Forelimb muscle (tissue), 1 donor: ENCODE measurements at places on chromosomes 6 and 20. TPM values are rescaled to one million over a fixed set of nuclear protein-coding genes. Genes with fewer than 3 reads are reported as not detected.

- DNase-seq = no peak
Measured at GRCh38 chr6:23983735-23984134, 142.3 kb upstream of the NRSN1 start.

GRCh38 chr20:22232473-22232872 lies 351.9 kb downstream of the FOXA2 start:
- no peak for DNase-seq

- DNase-seq = no peak
Measured at GRCh38 chr20:57705127-57705899, 4.5 kb downstream of the PMEPA1 start.

GRCh38 chr6:132868057-132868456 lies 53.7 kb downstream of the RPS12 start:
- DNase-seq = no peak

DNA sequence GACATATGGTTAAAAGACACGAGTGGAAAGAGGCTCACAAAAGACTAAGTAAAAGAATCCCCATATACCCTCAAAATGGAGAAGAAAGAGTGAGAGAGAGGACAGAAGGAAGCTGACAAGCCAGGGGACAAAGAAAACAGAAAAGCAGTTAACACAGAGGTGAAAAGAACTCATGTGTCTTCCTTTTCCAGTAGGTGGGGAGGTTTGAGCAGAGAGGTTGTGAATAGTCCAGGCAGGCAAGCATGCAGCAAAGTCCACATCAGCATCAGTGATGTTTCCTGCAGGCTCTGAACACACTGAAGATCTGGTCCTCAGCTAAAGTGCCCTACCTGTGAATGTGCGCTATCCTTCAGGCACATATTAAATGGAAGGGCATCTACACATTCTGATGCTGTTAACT lies 196.5 kb upstream of the IRAK1BP1 start:
- no peak for DNase-seq

DNA sequence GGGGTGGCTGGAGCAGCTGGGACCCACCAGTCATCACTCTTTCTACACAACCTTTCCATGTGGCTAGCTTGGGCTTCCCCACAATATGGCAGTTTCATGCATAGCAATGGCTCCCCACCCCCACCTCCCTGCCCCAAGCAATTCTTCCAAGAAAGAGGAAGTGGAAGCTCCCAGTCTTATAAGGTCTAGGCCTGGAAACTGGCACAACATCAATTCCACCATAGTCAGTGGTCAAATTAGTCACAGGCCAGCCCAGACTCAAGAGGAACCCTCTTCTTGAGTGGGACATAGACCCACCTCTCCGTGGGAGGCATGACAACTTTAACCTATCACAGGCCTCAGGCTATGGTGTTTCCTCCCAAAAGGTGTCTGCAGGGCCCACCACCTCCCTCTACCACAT lies 17.7 kb downstream of the TGM6 start:
- no peak for DNase-seq

GRCh38 chr20:61520076-61520892 lies 268.2 kb downstream of the CDH4 start:
- DNase-seq = no peak

GRCh38 chr6:117227245-117227962 lies 38.0 kb upstream of the VGLL2 start:
- no peak for DNase-seq

DNA sequence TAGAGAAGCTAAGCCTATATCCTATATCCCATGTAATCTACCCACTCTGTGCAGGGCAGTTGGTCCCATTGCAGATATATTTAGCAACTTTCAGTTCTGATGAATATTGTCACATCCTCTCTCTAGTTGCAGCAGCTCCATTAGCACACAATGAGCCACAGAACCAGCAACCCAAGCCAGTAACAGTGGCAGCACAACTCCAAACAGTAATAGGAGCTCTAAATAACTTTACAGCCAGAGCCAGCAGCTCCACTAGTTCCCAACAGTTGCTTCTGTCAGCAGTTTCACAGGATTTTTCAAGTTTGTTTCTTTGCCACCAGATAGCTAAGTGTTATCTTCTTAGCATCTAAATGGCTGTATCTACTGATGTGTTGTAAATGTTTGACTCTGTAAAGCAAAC lies 490.8 kb downstream of the HTR1B start:
- no peak for DNase-seq

GRCh38 chr20:34977365-34978091 lies 21.9 kb downstream of the MYH7B start:
- no peak for DNase-seq

GRCh38 chr6:135519348-135519747 lies 21.8 kb upstream of the AHI1 start:
- no peak for DNase-seq

GRCh38 chr20:44683263-44684046 lies 31.7 kb upstream of the CCN5 start:
- DNase-seq = no peak

DNA sequence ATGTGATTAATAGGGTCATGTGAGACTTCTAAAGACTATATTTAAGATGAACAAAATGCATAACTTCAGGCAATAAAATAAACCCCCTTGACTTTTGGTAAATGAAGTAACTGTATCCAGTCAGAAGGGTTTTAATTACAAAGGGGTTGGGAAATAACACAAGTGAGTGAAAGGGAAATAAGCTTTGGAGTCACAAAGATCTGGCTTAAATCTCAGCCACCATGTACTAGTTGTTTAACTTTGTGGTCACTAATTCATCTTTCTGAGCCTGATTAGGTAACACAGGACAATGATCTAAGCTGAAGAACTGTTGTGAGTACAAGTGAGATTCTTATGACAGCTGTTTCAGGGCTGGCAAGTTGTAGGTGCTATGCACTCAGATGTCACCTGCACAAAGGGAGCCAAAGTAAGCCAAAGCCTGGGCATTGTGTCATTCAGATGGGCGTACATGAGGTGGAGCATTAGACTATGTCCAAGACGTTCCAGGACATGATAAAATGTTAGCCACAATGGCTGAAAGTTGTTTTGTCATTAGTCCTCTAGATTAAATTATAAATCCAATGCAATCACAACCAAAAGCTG lies 13.8 kb downstream of the TOMM34 start:
- no peak for DNase-seq

DNA sequence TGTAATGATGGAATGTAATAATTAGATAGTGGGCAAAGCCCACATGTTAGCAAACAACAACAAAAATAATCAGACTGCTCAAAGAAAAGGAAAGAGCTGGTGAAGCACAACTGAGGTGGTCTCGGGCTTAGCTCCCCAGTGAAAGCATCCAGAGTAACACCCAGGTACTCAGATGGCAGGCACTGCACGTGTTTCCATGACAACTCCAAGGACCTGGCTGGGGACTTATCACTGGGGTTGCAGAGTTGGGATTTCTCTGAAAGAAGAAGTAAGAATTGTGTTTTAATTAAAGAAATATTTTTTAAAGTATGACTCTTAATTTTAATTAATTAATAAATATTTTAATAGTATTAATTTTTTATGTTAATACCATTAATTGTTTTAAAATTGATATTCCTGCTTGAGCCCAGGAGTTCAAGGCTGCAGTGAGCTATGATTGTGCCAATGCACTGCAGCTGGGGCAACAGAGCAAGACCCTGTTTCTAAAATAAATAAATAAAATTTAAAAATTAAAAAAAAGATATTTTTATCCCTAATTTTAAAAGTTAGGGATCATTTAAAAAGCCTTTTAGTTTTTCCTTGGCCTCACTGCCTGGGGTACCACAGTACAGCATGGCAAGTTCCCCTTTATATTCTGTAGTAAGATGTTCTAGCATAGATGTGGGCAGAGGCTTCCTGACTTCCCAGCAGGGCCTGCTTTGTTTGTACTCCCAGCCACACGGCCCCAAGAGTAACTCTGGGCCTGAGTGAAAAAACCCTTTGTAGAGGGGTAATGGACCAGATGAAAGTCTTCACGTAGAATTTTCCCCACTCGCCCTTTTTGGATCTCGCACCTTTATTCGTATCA lies 42.2 kb upstream of the UST start:
- DNase-seq = no peak

GRCh38 chr6:44154067-44154466 lies 4.6 kb upstream of the CAPN11 start:
- DNase-seq = no peak

GRCh38 chr6:111353912-111354462 lies 129.0 kb downstream of the REV3L start:
- no peak for DNase-seq

DNA sequence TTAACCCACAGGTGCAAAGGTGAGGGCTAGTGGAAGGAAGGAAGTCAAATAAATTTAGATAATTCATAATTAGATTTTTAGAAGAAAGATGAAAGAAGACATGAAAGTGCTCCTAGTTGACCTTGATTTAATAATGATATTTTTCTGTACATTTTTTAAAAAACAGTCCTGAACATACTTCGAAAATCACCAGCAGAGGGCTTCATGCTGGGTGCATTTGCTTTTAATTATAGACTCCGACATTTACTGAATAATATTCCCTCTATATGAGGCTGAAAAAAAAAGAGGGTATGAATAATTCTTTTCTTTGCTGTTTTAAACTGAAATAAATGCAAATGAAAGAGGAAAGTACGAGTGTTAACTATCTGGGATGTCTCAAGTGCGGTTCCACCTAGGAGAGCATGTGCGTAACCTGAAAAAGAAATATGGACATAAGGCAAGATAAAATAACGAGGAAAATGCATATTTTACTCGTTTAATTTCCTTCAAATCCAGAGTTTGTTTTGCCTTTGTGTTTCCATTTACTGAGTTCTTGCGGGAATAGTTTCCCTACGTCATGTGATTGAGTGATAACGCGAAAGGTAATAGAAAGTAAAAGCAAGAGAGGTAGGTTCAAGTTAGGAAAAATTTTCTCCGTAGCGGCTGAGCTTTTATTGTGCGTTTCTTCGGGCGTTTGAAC lies 3.1 kb upstream of the TFAP2B start:
- no peak for DNase-seq

DNA sequence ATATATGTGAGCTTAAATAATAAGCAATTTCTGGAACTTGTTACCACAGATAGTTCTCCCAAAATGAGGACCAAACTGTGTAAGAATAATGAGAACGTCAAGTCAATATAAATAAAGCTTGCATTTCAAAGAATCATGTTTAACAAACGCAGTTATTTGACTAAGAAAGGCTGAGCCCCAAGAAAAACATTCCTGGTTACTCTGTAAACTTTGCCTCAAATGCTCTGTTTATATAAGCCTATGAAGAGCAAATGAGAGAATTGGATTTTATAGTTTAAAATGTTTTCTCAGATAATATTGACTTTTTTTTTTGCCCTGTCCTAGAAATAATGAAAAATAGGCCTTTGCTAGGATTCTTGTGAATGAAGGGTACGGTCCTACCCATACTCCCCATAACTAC lies 81.3 kb downstream of the C6orf52 start:
- DNase-seq = no peak

- no peak for DNase-seq
Measured at GRCh38 chr20:33177866-33178265, 9.9 kb downstream of the BPIFA2 start.

- no peak for DNase-seq
Measured at GRCh38 chr6:14933183-14933544, 312.7 kb upstream of the JARID2 start.

- DNase-seq = no peak
Measured at GRCh38 chr20:23602241-23602640, 3.5 kb downstream of the CST9 start.

The TUBB2B gene
- 60.2 TPM for polyA plus RNA-seq

The ZNF334 gene
- polyA plus RNA-seq = 11.2 TPM

The PRICKLE4 gene
- 3.0 TPM for polyA plus RNA-seq

The SIM1 gene
- polyA plus RNA-seq = 3.9 TPM

The NRSN1 gene
- polyA plus RNA-seq = not detected

The FAM184A gene
- 13.0 TPM for polyA plus RNA-seq

The ACOT13 gene
- 16.6 TPM for polyA plus RNA-seq

The HDGFL1 gene
- not detected for polyA plus RNA-seq

The ZC3H12D gene
- 0.35 TPM for polyA plus RNA-seq

The REPS1 gene
- 40.6 TPM for polyA plus RNA-seq

The HSPA12B gene
- polyA plus RNA-seq = 21.4 TPM

The CD109 gene
- 12.7 TPM for polyA plus RNA-seq

The AGER gene
- polyA plus RNA-seq = 8.0 TPM
